ENCODE measurements at places on chromosomes 3 and 15.

DNA sequence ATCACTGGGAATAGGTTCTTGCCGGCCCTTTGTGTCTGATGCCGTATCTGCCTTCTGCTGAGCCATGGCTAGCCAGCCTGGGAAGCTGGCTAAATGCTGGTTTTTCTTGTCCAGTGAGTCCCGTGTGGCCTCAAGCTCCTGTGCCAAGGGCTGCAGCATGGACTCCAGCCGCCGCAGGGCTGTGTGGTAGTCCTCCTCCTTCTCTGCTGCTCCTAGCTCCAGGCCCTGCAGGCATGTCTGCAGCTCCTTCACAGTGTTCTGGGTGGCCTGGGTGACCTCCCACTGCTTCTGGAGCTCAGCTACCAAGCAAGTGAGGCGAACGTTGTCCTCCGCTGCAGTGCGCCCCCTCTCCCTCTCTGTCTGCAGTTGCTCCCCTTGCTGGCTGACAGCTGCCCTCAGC is 24.9 kb downstream of the CXCR6 start:
- no peak for DNase-seq

GRCh38 chr3:44509393-44509921 is 32.0 kb upstream of the ZNF445 start:
- DNase-seq: no peak

- DNase-seq: no peak
Measured at GRCh38 chr3:105367063-105367405, 325 bp downstream of the ALCAM start.

DNA sequence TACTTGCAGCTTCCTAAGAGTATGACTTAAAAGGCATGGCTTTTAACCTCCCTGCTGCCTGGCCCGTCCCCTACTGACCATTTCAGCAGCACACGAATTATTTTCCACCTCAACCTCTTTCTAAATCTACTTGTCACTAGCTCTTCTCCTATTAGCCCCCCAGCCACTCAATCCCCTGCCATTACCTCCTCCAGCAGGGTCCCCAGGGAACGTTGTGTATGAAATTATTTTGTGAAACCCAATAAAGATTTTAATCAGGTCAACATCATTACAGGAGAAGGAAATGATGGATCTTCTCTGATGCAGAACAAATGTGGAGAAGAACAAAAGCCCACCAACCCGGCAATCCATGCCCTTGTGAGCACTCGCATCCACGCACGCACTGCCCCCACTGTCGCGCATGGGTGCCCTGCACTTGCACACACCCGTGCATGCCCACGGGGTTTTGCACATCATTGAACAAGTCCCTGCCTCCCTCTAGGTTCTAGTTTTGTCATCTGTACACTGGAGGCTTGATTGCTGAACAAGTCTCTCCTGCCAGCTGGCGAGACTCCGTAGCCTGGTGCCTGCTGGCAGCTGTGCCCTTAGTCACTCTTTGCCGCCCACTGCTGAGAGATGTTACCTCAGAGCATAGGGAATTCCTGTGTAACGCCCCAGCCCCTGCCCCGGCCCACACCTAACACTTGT is 51.6 kb downstream of the LINGO1 start:
- DNase-seq: no peak

- DNase-seq: no peak
Measured at GRCh38 chr15:42149493-42150218, 6.8 kb downstream of the PLA2G4F start.

- no peak for DNase-seq
Measured at GRCh38 chr3:187999821-188000220, 154.1 kb upstream of the LPP start.

- no peak for DNase-seq
Measured at GRCh38 chr3:141286856-141287255, 55.2 kb downstream of the PXYLP1 start.

- no peak for DNase-seq
Measured at GRCh38 chr3:59133311-59133710, 83.5 kb upstream of the CFAP20DC start.

GRCh38 chr3:179929091-179929529 is 107.6 kb downstream of the PEX5L start:
- peak; percentile 31 for DNase-seq

GRCh38 chr3:118946449-118946848 is 88.2 kb downstream of the IGSF11 start:
- DNase-seq: no peak

DNA sequence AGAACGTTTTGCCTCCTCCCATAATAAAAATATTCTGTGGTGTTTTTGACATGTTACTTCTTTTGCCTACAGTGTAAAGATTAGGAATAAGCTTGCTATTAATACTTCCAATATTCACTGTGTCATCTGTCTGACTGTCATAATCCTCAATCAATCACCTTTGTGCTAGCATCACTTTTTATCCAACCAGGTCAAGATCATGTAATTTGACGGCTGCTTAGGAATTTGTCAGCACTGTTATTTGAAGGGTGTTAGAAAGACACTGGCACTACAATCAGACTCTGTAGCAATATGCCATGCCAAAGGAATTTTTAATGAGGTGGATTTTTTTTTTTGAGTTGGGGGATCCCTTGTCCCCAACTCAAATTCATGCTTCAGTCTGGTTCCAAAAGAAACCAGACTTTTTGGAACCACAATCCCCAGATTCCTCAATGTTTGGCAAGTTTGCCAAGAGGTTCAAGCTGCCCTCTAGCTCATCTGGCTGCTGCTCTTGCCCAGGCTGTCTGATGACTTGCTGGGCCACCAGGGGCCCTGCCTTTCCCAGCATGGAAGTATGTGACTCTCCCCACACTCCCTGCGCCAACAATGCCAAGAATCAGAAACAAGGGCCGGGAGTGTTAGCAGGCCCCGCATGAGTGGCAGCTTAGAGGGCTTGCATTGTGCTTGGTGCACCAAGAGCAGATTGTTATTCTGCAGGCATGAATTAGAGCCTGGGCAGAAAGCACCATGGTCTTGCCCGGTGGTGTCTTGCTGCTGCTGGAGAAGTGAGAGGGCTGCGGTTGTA is 58.6 kb upstream of the TSC22D2 start:
- DNase-seq: no peak

DNA sequence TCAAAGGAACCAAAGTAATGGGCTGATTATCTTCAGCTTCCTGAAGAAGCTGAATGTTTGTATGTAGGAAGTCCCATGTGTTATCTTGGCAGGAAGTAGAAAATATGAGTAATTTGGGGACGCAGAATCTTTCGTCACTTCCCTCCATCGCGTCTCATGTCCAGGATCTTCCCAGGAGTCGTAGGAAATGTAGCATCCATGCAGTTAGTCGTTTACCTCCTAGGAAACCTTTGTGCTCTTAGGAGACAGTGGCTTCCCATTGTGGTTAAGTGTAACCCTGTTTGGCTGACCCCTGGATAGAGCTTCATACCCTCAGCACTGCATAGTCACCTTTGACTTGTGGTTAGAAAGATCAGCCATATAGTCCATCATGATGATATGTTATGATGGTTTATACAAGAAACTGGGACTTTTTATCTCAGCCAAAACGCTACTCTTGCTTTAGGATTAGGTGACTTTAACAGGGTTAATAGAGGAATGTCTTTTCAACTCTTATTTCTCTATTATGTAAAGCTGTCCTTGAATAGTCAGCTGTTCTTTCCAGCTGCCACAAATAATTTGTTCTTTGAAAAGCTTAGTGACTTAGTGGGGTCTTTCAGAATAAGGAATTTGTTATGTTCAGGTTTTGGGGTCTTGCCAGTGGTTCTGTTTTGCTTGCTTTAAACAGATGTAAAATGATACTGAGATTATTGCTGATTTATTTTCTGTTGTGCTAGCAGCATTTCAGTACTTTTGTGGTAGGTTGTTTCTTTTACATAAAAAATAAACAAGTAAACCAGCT is 92.2 kb downstream of the KLHL25 start:
- no peak for DNase-seq

GRCh38 chr3:75906555-75907112 is 121.3 kb upstream of the ZNF717 start:
- DNase-seq: no peak

DNA sequence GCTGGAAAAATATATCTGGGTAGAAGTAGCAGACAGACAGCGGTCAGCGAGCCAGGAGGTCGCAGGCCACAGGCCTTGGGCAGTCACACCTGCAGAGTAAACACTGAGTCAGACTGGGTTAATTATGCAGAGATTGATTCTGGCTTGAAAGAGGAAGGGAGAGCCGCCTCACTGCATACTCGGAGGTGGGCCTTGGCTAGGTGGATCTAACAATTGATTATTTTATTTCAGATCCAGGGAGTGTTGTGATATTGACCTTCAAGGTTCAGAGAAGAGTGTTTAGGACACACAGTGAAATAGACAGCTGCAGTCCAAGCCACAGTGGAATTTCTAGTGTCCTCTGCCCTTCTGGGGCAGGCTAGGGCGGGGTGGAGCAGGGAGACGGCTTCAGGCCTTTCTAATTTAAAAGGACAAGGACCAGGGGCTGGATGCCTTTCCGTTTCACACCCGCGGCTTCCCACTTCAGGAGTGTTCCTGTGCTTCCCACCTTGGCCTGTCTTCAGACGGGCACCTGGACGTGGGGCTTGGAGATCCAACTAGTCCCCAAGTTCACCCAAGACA is 237.3 kb downstream of the XXYLT1 start:
- no peak for DNase-seq

- no peak for DNase-seq
Measured at GRCh38 chr3:131050001-131050400, 23.3 kb downstream of the NEK11 start.

- no peak for DNase-seq
Measured at GRCh38 chr3:148773805-148774204, 53.8 kb upstream of the CPB1 start.

DNA sequence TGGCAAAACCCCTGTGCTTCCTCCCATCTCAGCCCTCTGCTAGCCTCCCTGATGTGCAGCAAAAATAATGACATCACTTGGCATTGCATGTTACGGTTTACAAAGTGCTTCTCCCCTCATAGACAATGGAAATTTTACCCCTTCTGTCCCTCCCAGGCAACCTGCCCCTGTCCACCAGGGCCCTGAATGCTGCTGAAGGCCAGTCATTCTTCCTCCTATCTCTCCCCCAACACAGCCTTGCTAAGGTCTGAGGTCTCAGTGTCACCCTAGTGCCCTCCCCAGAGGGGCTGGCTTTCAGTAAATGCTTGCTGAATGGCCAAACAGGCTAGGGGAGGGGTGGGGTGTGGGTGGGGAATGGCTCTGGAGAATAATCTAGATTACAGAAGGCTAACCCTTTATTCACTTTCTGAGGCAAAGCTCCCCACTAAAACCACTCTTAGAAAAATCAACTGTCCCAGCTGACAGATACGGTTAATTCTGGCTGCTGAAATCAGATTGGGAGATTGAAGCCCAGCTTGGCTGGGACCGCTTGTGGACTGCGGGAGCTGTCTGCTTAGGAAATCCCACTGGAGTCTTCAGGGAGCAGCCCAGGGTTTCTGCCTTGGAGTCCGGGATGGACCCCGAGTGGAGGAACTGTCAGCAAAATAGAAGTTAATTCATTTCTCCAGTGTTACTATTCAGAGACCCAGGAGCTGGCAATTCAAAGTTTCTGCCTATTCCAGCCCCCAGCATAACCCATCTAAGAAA is 22.9 kb downstream of the ANP32A start:
- no peak for DNase-seq

- DNase-seq: no peak
Measured at GRCh38 chr15:42880121-42880520, 40.5 kb downstream of the TTBK2 start.

DNA sequence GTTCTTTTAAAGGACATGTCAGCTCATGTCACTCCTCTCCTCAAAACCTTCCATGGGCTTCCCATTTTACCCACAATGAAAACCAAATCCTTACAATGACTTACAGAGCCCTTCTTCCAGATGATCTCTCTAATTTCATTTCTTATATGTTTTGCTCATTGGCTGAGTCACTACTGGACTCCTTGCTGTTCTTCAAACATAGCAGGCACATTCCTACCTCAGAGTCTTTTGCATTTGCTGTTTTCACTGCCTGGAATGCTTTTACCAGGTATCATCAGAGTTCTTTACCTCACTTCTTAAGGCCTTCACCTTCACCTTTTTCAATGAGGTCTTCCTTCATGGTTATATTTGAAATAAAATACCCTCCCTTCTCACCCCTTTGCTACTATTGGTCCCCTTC is 57.3 kb downstream of the NECTIN3 start:
- DNase-seq: no peak

GRCh38 chr15:52427804-52428203 is 100.9 kb downstream of the MYO5A start:
- DNase-seq: peak; percentile 59

GRCh38 chr3:128523591-128523990 is 30.6 kb upstream of the GATA2 start:
- DNase-seq: no peak

GRCh38 chr3:113231391-113231790 is 20.0 kb downstream of the BOC start:
- no peak for DNase-seq

DNA sequence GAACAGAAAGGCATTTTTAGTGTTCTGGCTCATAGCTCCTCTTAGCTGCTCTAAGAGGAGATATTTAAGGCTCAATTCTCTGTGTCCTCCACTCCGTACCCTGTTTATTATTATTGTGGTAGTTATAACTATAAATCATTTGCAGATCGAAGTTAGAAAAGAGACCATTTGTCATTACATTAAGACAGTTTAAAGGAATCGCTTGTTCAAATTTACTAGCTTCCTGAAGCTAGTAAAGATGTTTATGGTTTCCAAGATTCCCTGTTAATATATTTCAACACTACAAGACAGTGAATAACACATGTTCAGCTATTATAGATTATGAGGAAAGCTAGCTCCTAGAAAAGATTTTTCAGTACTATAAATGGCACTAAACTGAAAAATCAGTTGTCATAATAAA is 12.6 kb downstream of the ATXN7 start:
- no peak for DNase-seq

DNA sequence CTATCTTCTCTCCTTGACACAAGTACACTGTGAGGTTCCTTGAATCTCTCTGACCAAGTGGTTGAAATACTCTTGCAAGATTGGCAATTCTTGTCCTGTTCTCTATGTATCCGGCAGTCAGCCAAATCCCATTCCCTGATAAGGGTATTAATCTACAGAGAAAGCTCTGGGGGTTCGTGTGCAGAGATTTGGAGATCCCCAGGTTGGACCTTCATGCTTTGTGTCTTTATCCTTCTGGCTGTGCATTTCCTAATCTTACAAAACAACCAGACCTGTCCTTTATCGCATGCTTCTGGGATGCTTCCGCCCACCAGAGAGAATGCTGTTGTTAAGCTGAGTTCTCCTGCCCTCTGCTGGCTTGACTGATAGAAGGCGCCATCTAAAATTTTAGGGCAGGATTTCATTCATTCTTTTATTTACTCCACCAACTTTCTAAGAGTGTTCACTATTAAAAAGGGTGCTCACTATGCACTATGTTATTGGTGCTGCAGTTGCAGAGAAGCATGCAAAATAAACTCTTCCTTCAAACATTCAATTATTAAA is 8.6 kb upstream of the SST start:
- no peak for DNase-seq

DNA sequence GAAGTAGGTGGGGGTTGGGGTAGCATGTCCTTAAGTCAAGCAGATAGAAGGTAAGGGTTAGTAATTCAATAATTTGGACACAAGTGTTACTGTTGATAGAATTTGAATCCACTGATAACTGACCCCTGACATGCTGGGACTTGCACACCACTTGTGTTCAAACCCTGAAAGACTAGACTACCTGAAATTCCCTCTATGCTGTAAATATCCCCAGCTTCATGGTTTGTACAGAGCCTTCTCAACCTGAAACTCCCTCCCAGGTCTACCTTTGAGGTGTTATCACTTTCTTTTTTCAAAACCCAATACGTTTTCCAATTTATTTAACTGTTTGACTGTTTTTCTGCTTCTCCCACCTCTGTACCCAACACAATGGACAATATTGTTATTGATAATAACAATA is 459.6 kb downstream of the NLGN1 start:
- no peak for DNase-seq

- no peak for DNase-seq
Measured at GRCh38 chr3:124895756-124896155, 8.6 kb upstream of the ITGB5 start.

Measured in AG04449 (cell line).